Endothelial cell of umbilical vein (primary cell): ENCODE measurements at places on chromosomes 7 and 10. TPM values are rescaled to one million over a fixed set of nuclear protein-coding genes. Genes with fewer than 3 reads are reported as not detected.

The ERVW-1 gene
- not detected in 2 replicates for total RNA-seq

The SLC13A1 gene
- not detected in 2 replicates for total RNA-seq

The GPRIN2 gene
- total RNA-seq = not detected in 2 replicates

The HMX3 gene
- not detected in 2 replicates for total RNA-seq

The MYO3A gene
- not detected in 2 replicates for total RNA-seq

The LRWD1 gene
- 22.7 and 25.3 TPM in 2 replicates for total RNA-seq

The TRIP6 gene
- 84.5 and 90.3 TPM in 2 replicates for total RNA-seq

The HOXA1 gene
- total RNA-seq = 1.5 and 2.4 TPM in 2 replicates

The TIMM23B gene
- 18.7 and 19.4 TPM in 2 replicates for total RNA-seq

The SFMBT2 gene
- total RNA-seq = 0.44 and 0.64 TPM in 2 replicates

The PDZD7 gene
- 0.55 and 1.6 TPM in 2 replicates for total RNA-seq

The PAX4 gene
- not detected in 2 replicates for total RNA-seq

The HTR7 gene
- 0.09 and 0.22 TPM in 2 replicates for total RNA-seq

The TES gene
- total RNA-seq = 50.5 and 64.8 TPM in 2 replicates

The PLXDC2 gene
- total RNA-seq = 0.53 and 1.2 TPM in 2 replicates

The GRM3 gene
- not detected in 2 replicates for total RNA-seq

The CALHM1 gene
- total RNA-seq = not detected in 2 replicates

The MOGAT3 gene
- not detected in 2 replicates for total RNA-seq

The THSD7A gene
- 12.7 and 15.2 TPM in 2 replicates for total RNA-seq

The TMEM229A gene
- total RNA-seq = not detected in 2 replicates

The GPR26 gene
- not detected in 2 replicates for total RNA-seq

The ASB10 gene
- not detected in 2 replicates for total RNA-seq
